NAMALWA (cell line): ENCODE measurements at places on chromosomes 2 and 18.

DNA sequence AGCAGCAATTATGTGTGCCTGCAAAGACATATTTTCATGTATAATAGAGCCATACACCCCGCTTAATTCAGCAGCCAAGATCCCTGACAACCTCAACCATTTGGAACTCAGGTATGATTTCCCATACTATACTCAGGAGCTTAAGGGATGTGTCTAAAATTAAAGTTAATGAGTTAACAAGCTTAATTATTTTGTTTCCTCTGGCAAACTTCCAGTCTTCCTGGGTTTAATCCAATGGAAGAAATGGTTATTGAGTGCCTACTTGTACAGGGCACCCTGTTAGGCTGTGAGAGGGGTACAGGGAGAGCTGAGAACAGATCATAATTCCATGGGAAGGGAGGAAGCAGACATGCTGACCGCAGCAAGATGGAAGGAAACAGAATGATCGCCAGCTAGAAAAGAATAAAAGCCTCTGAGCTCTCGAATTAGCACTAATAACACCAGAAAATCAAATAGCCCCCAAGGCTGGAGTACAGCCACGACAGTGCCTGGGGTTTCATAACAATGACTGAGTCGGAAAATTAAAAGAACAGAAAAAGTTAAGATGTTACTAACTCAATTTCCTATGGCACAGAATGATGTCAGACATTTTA lies 20.8 kb upstream of the CEP68 start:
- no peak for DNase-seq

GRCh38 chr2:212987492-212987891 lies 163.9 kb downstream of the IKZF2 start:
- no peak for DNase-seq

GRCh38 chr2:42812899-42813479 lies 20.6 kb upstream of the HAAO start:
- peak; percentile 59 for DNase-seq

DNA sequence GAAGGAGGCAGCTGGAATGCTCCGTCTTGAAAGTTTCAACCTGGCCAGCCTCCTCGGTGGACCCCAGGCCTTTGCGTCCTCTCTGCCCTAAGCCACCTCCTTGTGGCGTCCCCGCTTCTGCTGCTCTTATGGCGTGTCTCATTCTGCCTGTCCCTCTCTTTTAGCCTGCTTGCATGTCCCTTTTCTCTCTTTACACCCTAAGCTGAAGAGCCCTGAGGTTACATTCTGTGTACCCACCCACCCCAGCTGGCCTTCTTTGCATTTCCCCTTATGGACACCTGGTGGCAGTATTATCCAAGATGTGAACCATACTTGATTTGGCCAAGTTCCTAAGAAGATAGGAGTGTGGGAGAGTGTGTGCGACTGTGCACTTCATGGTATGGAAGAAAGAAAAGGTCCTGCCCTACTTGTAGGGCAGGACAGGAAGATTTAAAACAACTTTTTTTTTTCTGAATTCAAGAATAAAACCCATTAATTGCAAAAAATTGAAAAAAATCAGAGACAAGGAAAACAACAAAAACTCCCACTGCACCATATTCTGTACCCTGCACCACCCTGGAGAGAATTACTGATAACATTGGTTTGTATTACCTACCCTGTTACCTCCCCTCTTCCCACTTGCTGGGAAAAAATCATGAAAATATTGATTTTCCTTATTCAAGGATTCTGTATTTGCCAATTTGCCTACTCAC lies 77.4 kb downstream of the DYSF start:
- peak; percentile 70 for DNase-seq

DNA sequence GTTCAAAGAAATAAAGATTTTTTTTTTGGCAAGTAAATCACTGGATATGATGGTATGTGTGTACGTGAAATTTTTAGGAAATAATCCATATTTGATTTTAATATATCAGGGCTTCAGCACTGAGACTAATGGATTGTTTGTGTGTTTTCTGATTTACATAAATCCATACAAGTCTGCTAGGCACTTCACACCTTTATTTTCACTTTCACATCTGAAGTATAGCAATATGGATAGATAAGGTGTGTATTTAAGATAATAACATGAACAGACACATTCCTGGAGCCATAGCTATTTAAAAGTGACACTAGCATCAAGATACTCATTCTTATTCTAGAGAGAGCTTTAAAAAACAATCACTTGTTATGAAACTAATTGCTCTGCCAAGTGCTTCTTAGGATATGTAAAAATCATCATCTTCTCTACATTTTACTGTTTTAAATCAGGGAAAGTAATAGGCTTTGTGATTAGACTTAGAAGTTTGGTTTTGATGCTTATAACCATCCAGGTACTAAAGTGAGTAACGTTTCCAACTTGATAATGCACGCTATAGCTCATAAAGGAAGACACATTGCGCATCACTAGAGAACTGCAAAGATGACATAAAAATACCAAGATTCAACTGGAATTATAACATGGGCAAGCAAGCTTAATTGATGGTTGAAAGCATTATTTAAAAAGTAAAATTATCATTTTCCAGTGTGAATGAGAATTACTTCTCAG lies 208.9 kb downstream of the ZEB2 start:
- no peak for DNase-seq

- DNase-seq: no peak
These were observed 1349.2 kb downstream of the DSC3 start for GRCh38 chr18:29693334-29693733.

DNA sequence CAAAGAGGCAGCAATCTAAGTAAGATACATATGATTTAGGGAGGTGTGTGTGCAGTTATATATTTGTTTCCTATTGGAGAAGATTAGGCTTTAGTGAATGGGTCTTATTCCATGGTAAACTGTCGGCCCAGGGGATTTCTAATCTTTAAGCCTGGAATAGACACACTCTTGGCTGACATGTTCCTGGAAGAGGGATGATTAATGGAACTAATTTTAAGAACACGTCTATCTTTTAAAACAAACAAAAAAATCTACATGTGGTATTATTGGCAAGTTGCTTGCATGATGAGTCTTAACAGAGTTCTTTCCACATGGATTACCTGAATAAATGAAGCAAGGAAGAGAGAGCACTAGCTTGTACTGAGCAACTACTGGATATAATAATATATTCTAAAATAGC lies 114.2 kb upstream of the NT5C1B start:
- no peak for DNase-seq

- DNase-seq: no peak
These were observed 536.7 kb downstream of the TNS1 start for GRCh38 chr2:217466104-217466503.

- no peak for DNase-seq
These were observed 413.8 kb downstream of the FBXO15 start for GRCh38 chr18:73733806-73734314.

DNA sequence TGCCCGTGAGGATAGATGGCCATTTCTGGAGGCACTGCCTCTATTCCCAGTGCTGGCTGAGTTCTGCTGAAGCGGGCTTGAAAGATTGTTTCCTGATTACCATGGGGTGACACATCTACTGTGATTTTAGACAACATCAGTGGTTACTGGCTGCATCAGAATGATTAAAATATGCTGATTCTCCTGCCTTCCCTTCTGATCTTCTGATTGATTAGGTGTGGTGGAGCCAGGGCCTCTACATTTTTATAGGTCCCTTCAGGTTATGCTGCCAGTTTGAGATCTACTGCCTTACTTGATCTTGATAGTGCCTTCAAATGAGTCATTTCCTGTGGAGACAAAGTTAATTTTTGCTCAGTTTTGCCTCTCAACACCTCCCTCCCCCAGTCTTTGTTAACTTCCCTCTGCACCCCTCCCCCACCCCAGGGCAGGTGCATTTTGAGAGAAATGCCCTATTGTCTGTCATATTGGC lies 31.6 kb upstream of the SNORC start:
- no peak for DNase-seq

GRCh38 chr18:62621546-62621945 lies 93.8 kb upstream of the PHLPP1 start:
- DNase-seq: no peak

GRCh38 chr2:221606424-221606823 lies 34.3 kb upstream of the EPHA4 start:
- no peak for DNase-seq

- DNase-seq: no peak
These were observed 3.4 kb upstream of the YIPF4 start for GRCh38 chr2:32274289-32274688.

DNA sequence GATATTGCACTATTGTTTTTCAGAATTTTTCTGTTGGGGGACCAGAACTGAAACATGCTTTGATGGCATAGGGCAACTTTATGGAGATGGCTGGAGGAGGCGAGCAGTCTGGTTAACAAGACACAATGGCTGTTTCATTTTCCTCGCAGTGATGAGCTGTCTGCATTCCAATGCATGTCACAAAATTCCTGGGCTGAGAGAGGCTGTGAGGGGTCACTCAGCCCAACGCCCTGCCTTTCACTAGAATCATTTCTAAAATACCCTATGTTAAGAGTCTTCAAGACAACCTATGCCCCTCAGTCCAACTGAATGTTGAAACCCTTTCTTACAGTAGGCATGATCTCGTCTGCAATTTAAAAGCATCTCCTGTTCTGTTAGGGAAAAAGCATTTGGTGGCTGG lies 1090.0 kb downstream of the BCL11A start:
- no peak for DNase-seq

GRCh38 chr18:32280188-32280783 lies 90.4 kb downstream of the MEP1B start:
- no peak for DNase-seq

DNA sequence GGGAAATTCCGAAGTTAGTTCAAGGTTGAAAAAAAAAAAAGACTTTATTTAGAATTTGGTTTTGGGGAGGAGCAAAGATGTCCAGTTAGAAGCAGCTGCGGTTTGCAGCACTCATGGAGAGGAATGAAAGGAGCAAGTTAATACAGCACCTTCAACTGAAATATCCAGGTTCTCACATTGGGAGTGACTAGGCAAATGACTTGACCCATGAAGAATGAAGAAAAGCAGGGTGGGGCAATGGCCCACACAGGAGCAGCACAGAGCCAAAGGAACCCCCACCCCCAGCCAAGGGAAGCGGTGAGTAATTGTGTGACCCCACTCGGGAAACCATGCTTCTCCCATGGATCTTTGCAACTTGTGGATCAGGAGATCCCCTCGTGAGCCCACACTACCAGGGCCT lies 32.8 kb downstream of the ZNF892 start:
- DNase-seq: no peak

GRCh38 chr2:25669520-25669919 lies 3.9 kb downstream of the DTNB start:
- no peak for DNase-seq

DNA sequence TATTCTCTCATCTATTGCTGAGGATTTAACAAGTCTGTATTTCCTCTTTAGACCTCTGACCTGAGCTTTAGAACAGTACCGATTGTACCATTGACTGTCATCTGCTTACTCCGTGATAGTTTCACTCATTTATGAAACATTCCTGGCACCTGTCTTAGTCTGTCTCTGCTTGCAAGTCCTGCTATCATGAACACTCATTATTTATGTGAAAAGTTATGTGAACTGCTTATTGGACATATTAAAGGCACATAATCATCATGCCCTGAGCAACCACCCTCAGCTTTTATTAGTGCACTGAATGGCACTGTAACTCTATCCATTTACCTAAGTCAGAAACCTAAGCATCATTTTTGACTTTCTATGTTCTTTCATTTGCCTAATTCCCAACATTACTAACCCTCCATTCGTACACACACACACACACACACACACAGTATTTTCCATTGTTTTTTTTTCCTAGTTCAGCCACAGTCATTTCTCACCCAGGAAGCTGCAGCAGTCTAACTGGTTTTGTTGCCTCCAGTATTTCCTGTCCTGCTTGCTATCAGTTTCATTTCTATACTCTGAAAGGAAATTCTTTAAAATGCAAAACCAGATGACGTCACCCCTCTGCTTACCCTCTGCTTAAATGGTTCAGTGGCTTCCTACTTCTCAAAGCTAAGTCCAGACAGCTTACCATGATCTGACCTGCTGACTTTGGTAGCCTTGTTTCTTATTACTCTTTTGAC lies 146.1 kb downstream of the HAUS1 start:
- peak; percentile 96 for DNase-seq

DNA sequence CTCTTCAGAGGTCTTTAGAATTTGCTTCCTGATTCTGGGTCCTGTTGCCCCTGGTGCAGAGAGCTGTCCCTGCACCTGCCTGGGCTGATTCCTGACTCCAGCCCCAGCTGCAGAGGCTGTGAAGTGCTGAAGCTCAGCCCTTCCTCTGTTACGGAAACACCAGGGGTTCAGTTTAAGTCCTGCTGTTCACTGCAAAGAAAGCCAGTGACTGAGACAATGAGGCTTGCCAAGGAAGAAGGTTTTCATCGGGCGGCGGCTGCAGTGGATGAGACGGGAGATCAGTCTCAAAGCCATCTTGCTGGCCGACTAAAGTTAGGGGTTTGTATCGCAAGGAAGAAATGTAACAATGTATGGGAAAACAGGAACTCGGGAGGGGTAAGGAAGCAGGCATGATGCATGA lies 142.4 kb upstream of the ZNF236 start:
- DNase-seq: no peak

DNA sequence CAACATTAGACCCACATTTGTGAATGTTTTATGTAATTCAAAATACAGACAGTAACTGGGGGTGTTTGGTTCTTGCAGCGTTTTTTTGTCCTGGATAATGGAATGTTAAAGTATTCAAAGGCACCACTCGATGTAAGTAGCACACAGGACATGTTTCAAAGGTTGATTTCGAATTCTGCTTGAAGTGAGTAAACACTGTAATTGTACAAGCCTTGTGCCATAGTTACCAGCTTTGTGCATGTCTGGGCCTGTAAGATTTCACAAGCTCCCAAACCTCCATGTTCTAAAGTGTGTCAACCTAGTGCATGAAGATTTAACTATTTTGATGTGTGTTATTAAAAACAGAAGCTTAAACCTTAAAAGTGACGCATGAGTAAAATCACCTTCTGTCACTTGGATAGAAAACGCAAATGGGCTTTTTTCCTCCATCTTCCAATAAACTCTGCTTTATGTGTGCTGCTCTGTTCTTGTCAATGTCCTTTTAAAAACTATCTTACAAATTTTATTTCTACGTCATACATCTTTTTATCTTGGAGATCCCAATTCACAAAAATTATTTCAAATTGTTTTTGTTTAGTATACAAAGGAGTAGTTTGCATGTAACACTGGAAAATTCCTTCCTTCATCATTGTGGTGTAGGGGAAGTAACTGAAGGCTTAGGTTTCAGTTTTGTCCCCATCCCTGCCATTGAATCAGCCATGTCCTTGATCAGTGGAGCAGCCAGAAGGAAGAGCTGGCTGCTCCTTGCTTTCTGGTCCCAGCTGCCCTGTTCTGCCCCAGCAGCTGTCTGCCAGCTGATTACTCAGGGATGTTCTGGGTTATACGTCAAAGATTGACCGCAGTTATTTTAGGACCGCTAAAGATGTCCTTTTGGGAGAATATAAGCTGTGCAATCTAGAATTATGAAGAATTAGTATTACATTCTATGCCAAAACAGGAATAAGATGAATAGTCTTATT lies 119.2 kb downstream of the PRKRA start:
- DNase-seq: no peak

DNA sequence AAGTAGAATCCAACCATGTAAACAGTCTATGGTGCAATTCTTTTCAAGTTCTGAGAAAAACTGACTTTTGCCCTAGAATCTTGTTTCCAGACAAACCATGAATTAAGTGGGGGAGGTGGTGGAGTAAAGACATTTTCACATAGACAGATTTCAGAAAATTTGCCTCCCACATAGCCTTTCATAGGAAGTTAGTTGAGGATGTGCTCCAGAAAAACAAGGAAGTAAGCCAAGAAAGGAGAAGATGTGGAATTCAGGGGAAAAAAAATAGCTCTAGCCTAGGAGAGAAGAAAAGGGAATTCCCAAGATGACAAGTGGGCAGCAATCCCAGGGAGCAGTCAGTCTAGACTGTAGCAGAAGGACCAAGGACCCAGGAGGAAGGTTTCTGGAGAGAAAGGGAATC lies 17.4 kb downstream of the RUFY4 start:
- no peak for DNase-seq

GRCh38 chr2:238236571-238236970 lies 3.3 kb downstream of the HES6 start:
- DNase-seq: no peak
